ENCODE measurements at places on chromosomes 5 and 9. TPM values are rescaled to one million over a fixed set of nuclear protein-coding genes. Genes with fewer than 3 reads are reported as not detected.

DNA sequence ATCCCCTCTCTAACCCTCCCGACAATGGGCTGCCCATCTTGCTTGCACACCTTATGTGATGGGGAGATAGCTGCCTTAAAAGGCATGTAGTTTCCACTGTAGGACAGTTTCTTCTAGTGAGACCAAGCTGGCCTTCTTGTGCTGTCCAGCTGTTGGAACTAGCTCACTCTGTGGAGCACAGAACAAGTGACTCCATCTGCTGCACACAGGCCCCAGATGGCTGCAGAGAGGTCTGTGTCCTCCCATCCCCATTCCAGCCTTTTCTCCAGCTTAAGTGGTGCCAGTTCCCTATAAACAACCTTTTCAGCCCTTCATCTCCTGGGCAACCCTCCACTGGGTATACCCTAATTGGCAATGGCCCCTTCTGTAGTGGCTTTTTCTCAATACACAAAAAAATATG is 18.7 kb upstream of the PSD2 start:
- no peak overlapping the region for H3K4me3 ChIP-seq
- no peak for DNase-seq
- H3K4me1 ChIP-seq: peaks cover 7% of the 10 kb centered on the region
- H3K27me3 ChIP-seq: no peaks in the 10 kb centered on the region

DNA sequence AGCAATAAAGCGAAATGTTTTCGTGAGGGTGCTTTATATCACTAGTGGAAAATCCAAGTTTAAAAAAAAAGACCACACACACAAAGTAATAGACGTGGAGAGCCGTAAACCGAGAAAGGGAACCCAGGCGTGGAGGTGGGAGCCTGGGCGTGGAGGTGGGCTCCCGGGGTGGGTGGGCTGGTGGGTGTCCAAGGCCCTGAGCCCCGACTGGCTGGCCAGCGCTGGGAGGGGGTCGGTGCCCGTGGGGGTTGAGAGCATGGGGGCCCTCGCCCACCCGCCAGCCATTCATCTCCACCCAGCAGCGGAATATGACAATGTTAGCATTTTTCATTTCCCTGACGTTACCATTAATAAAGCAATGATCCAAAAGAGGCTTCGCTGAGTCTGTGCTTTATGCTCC is 135.0 kb downstream of the MVB12B start:
- H3K27me3 ChIP-seq: no peaks in the 10 kb centered on the region
- H3K4me1 ChIP-seq: no peaks in the 10 kb centered on the region
- no peak overlapping the region for H3K4me3 ChIP-seq
- no peak overlapping the region for H3K27ac ChIP-seq
- no peaks in the 10 kb centered on the region for H3K36me3 ChIP-seq

- no peaks in the 10 kb centered on the region for H3K4me1 ChIP-seq
- no peak overlapping the region for H3K4me3 ChIP-seq
- H3K36me3 ChIP-seq: no peaks in the 10 kb centered on the region
- no peaks in the 10 kb centered on the region for H3K27me3 ChIP-seq
- no peak for DNase-seq
- H3K27ac ChIP-seq: no peak overlapping the region
Measured at GRCh38 chr9:70229579-70229978, 29.2 kb upstream of the SMC5 start.

GRCh38 chr9:129178568-129179382 is 714 bp upstream of the IER5L start:
- no peak for DNase-seq
- H3K4me1 ChIP-seq: peaks cover 35% of the 10 kb centered on the region
- no peak overlapping the region for H3K27ac ChIP-seq
- peak overlapping the region; percentile 93 for H3K4me3 ChIP-seq

DNA sequence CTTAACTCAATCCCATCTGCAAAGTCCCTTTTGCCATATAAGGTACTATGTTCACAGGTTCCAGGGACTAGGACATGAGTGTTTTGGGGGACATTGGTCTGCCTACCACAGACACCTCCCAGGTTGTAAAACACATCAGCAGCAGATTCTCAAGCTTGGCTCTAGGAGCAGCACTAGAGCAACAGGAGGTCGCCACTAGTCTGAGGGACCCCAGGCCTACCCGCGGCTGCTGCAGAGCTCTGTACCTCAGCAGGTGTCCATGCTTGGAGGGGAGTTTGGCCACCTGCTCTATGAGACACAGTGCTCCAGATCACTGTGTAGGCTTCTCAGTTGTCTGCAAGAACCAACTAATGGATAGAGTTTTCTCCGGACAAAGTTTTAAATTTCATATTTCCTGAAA is 262.2 kb upstream of the ARRDC3 start:
- no peaks in the 10 kb centered on the region for H3K4me1 ChIP-seq
- H3K36me3 ChIP-seq: no peaks in the 10 kb centered on the region
- H3K4me3 ChIP-seq: no peak overlapping the region
- no peak overlapping the region for H3K27ac ChIP-seq
- DNase-seq: no peak
- no peaks in the 10 kb centered on the region for H3K27me3 ChIP-seq

GRCh38 chr9:91421128-91421765 is 2.4 kb downstream of the NFIL3 start:
- peak overlapping the region; percentile 88 for H3K4me3 ChIP-seq
- no peaks in the 10 kb centered on the region for H3K36me3 ChIP-seq
- peak overlapping the region; percentile 88 for H3K27ac ChIP-seq
- peaks cover 33% of the 10 kb centered on the region for H3K4me1 ChIP-seq
- DNase-seq: peak; percentile 39

The CDO1 gene
- 24.1 TPM for total RNA-seq

- no peak overlapping the region for H3K27ac ChIP-seq
- H3K36me3 ChIP-seq: no peaks in the 10 kb centered on the region
- H3K4me3 ChIP-seq: no peak overlapping the region
- no peaks in the 10 kb centered on the region for H3K27me3 ChIP-seq
- DNase-seq: no peak
Measured at GRCh38 chr9:98563212-98563907, 145.4 kb downstream of the GABBR2 start.

DNA sequence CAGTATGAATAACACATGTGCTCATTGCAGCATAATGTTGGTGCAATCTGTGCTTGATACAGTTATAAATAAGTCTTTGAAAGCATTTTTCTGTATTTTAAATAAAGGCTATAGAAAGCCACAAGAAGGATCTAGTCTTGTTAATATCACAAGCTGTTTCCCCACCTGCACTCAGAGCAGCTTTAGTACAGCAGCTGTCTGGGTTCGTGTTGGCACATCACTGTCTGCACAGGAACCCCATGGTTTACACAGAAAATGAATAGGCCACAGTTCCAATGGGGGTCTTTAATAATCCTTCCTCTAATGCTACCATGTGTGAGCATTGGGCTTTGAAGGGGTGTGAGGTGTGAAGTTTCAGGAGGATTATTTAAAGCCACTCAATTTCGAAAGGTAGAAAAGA is 2269.7 kb downstream of the MAT2B start:
- no peaks in the 10 kb centered on the region for H3K4me1 ChIP-seq
- no peak overlapping the region for H3K4me3 ChIP-seq
- DNase-seq: no peak
- no peaks in the 10 kb centered on the region for H3K36me3 ChIP-seq
- no peaks in the 10 kb centered on the region for H3K27me3 ChIP-seq
- H3K27ac ChIP-seq: no peak overlapping the region

DNA sequence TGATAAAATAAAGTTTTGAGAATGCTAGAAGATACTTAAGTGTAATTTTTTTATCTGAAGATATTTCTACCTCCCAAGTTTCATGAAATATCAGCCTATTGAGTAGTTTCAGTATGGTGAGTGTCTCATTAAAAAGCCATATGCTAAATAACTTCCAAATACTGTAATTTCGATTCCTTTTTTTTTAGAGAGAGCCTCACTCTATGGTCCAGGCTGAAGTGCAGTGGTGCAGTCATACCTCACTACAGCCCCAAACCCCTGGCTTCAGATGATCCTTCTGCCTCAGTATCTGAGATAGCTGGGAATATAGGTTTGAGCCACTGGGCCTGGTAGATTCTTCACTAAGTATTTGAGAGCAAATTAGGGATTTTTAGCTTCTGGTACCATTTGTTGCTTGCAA is 24.5 kb downstream of the CDC42SE2 start:
- no peaks in the 10 kb centered on the region for H3K36me3 ChIP-seq
- no peak overlapping the region for H3K27ac ChIP-seq
- DNase-seq: no peak

All from heart left ventricle (tissue), 16 donors.